ENCODE measurements at places on chromosomes 7 and 10.

- no peak for DNase-seq
Measured at GRCh38 chr10:34113504-34114225, 701.4 kb downstream of the PARD3 start.

DNA sequence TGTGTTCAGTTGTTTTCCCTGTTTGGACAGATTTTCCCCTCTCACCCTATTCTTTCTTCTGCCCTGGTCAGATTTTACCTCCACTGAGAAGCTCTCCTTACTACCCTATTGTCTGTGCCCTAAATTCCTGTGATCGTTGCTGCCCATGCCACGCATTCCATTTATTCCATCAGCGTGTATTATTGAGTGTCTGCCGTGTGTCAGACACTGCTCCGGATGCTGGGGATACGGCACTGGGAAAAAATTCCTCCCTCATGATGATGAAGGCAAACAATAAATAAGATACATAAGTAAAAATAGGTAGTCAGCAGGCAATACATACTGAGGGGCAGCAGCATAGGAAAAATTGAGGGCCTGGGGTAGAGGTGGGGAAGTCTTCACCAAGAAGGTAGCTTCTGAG is 86.8 kb downstream of the FANK1 start:
- DNase-seq, result peak; percentile 12

DNA sequence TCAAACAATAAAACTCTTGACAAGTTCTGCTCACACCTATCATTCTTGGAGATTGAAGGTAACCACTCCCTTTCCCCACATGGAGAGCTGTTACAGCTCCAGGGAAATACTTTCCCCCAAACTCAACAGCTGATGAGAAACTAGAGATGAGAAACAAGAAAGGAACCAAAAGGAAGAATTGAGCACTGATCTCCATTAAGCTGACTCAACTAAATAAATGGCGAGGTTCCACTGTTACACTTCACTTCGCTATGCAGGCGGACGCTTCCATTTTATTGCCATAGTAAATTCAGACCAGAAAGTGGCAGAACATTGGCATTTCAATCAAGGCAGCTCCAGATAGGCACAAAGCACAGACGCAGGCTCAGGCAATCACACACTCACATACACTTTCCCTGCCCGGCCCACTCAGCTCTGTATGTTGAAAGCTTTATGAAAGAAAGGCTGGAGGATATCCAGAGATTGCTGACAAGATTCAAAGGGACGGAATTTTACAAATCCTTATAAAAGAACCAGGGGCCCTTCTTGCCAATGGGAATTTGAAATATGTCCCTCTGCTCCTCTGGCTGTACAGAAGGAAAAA is 11.5 kb upstream of the YAE1 start:
- no peak for DNase-seq

DNA sequence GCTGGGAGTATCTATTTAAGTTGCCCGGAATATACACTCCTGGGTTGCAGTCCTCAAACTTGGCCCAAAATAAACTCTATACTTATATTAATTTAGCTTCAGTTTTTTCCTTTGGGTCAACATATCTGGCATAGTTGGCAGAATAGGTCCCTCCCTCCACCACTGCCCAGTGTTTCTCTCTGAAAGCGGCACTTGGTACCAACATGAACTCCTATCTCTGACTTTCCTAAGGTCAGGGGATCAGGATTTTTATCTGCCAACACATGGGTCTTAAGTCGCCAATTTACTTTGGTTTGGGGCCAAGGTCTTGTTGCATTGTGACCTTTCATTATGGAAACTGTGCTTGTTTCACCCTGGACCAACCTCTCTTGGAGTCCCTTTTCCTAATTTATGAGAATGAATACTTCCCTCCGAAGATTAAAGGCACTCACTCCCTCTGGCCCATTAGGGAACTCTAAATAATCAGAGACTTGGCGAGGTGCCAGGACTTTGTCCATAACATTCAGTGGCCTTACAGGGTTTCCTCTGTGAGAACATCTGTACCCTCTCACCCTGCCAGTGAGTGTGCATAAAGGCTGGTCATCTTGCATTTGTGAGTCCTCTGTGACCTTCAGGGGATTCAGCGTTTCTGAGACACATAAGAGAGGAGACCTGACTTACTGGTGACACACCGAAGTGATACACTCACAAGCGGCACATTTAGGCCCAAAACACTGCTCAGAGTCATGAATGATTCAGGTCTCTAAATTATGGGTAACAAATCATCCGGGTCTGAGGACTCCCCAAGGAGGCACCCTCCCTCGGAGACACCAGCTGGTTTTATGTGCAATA is 19.7 kb upstream of the FKBP9 start:
- no peak for DNase-seq

DNA sequence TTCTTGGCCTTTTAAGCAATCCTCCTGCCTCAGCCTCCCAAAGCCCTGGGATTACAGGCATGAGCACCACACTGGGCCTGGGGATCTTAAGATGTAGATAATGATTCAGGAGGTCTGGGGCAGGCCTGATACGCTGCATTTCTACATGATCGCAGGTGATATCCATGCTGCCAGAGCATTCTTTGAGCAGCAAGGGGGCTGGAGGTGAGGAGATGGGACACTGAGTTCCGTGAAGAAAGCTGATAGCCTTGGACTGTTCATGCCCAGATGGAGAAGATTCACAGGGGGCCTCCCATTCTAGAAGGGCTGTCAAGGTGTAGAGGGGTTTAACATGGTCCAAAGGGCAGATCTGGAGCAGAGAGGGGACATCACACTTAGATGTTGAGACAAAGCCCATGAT is 480.3 kb downstream of the RPS24 start:
- DNase-seq, result no peak

GRCh38 chr10:7274293-7274692 is 136.5 kb downstream of the SFMBT2 start:
- no peak for DNase-seq

- DNase-seq, result no peak
Measured at GRCh38 chr7:151816562-151817314, 60.2 kb downstream of the PRKAG2 start.

DNA sequence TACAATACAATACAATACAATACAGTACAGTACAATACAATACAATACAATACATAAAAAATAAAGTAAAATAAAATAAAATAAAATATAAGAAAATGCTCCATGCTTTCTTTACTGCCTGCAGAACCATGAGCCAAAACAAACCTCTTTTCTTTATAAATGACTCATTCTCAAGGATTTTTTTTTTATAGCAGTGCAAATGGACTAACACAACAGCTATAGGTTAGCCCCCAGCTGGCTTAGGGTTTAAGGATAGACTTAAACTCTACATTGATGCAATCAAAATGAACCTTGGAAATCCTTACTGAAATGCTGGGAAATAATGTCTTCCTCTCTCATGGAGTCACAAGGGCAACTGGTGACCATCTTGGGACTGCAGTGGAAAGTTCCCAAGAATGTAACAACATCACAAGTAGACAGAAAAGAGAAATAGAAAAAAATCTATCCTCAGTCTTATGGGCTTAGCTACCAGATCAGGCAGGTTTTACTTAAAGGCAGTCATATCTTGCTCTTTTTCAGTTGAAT is 348.9 kb downstream of the ARL4A start:
- no peak for DNase-seq

- DNase-seq, result peak; percentile 43
Measured at GRCh38 chr7:6615723-6616555, 529 bp downstream of the ZNF853 start.

DNA sequence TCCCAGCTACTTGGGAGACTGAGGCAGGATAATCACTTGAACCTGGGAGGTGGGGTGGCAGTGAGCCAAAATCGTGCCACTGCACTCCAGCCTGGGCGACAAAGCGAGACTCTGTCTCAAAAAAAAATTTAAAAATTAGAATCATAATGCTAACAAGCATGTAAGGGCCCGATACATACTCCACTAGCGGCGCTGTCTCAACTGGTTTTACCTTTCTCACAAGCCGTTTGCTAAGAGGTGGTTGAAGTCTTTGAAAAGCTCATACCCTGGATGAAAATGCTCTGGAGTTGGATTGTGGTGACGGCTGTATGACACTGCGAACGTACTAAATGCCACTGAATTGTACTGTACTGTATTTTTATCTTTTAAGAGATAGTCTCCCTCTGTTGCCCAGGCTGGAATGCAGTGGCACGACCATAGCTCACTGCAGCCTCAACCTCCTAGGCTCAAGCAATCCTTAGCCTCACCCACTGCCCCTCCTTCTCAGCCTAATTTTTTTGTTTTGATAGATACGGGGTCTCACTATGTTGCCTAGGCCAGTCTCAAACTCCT is 29.9 kb downstream of the SPOCK2 start:
- no peak for DNase-seq

DNA sequence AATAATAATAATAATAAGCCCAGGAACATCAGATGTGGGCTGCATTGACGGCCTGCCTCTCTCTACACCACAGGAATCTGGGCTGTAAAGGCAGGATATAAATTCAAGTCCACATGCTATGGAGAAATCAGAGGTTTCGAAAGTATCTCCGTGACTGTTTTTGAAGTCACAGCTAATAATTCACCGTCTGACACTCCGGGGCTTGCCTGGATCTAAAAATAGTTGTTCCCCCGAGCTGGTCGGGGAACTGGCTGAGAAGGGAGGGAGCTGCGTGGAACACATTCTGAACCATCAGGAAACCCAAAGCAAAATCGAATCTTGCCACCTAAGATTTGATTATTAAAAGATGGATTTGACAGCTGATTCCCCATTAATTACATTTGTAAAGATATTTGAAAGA is 35.4 kb downstream of the KLF6 start:
- DNase-seq, result no peak

GRCh38 chr10:63887023-63887589 is 365.9 kb downstream of the REEP3 start:
- no peak for DNase-seq

DNA sequence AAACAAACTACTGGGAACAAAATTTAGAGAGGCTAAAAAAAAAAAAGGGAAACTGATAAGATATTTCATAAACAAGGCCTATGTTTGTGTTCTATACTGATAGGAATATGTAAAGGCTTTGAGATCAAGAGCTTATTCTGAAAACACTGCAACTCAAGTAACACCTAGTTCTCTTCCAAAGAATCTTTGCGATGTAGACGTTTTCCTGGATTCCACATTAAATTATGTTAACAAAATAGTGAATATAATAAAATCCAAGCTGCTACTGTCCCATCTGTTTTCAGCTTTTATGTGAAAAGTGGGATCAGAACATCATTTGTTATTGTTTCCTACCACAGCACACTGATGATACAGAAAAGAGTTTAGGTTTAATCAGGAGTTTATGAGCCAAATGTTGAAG is 53.0 kb upstream of the RNF148 start:
- no peak for DNase-seq

- DNase-seq, result no peak
Measured at GRCh38 chr7:4998244-4998643, 39.3 kb upstream of the MMD2 start.

DNA sequence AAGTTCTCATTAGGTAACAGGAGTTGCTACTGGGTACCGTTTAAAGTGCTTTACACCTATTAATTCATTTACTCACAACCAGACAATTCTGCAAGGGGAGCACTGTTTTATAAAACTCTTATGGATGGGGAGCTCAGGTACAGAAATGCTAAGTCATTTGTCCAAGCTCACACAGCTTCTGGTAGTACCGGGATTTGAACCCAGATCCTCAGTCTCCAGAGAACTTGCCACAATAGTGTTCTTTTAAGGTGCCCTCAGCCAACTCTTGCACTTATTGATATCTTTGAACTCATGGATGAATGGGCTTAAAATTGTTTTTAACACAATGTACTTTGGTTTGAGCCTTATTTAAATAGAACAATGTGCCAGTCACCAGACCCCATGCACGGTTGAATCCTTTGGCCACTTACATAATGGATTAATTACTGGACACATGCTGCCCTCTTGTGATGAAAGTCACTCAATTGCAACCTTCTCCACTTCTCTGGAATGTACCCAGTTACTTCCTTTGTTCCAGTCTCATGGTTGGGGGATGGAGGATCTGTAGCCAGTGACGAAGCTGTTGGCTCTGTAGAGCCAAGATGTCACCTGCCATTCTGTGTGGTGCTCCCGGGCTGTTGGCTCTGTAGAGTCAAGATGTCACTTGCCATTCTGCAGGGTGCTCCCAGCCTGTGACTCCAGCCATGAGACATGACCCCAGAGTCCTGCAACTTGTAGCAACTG is 65.6 kb downstream of the NOD1 start:
- DNase-seq, result peak; percentile 91

GRCh38 chr7:30816645-30817370 is 45.6 kb downstream of the MINDY4 start:
- no peak for DNase-seq

DNA sequence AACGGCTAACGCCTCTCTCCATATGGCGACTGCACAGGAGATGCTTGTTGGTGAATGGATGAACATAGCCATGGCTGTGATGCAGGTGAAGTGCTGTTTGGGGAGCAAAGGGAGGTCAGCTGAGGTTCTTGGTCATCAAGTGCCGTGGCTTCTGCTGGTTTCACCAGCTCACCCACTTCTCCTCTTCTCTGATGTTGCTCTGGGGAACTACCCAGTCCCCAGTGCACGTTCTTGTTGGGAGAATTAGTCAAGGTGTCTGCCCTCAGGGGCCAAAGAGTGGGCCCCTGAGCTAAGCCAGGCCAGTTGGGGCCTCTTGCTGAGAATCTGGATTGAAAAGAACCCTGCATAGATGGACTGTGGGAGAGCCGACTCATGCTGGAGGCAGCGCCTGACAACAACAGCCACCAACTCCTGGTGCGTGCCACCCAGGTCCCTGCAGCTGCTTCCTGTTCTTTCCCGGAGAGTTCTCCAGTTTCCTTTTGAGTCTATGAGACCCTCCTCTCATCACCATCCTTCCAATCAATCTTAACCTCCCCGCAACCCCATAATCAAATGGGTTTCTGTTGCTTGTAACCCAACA is 3.0 kb downstream of the BTBD16 start:
- no peak for DNase-seq

GRCh38 chr10:92761571-92761970 is 71.8 kb downstream of the HHEX start:
- no peak for DNase-seq

GRCh38 chr10:22852712-22853353 is 75.0 kb upstream of the ARMC3 start:
- DNase-seq, result no peak

DNA sequence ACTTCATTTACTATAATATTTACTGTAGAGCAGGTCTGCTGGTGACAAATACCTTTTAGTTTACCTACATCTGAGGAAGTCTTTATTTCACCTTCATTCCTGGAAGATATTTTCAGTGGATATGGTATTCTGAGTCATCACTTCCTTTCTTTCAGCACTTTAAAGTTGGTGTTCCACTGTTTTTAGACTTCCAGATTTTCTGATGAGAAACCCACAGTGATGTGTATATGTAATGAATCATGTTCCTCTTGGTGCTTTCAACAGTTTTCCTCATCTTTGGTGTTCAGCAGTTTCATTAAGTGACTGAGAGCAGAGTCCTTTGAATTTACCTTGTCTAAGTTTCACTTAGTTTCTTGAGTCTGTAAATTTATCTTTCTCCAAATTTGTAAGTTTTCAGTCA is 36.4 kb downstream of the COPG2 start:
- DNase-seq, result no peak
